ENCODE measurements at places on chromosomes 16 and 17.

DNA sequence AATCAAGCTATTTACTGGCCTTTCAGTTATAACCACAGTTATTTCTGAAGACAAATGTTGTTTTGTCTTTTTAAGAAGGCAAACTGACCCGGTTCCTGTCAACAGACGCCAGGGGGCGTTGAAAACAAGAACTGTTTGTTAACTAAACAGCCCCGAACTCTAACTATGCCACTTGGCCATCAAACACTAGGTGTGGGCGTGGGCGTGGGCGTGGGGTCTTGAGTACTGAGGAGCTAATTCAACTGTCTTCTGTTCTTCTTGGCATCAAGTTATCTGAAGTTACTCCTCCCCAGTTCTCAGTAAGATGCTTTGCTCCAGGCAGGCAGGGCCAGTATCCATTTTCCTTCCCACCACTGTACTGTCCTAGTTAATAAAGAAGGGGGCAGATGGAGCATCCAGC lies 63.3 kb upstream of the MTMR4 start:
- ATAC-seq = no peak

DNA sequence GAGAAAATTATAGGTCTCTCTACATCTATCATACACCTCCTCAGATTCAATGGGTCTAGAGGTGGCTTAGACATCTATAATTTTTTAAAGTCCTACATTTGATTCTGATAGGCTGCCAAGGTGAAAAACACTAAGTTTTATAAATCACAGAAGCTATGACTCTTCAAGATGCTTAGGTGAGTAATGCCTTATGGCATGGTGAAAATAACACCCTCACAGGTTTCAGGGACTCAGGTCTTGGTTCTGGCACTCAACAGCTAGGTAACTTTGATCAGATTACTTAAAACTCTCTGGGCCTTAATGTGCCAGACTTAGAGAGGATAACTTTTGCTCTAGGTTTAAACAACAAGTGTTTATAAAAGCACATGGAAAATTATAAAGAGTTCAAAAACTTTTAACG lies 2.0 kb upstream of the COX10 start:
- no peak for ATAC-seq

- ATAC-seq = no peak
Observed at GRCh38 chr17:32542186-32542585, 55.4 kb downstream of the CDK5R1 start.

GRCh38 chr17:17063546-17064122 lies 21.4 kb downstream of the MPRIP start:
- ATAC-seq = peak; percentile 22
